Stimulated activated naive CD4-positive, alpha-beta T cell (primary cell): ENCODE measurements at places on chromosomes 5 and 9.

DNA sequence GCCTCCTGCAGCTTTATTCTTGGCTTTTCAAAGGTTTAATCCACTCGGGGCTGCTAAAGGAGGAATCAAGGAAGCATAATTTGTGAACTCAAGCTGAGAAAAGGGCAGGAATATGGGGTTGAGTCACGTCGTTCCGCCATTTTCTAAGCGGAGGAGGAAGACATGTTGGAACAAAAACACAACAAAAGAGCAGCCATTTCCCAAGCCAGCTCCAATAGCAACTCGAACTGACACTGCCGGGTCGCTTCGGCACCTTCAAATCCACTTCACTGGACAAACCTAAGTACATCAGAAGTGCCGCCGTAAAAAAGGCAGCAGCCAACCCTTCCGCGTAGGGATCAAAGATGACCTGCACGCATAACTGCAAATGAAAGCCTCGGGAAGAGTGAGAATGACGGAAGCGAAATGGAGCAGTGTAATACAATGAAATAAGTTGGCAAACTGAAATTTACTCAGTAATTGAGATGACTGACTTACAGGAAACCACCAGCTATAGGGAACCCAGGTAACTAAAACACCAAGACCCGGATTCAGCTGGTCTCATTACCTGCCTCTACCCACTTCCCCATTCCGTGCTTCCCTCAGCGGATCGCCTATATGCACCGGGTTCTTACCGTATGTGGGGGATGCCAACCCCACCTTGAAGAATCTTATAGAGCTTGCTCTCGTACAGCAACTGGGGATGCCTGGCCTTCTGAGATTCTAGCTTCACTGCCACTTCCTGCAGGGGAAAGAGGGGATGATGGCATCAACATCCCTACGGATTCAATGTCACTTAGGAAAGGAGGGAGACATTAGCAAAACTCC, 1.6 kb downstream of the CSNK1A1 start:
- peak; percentile 12 for DNase-seq

DNA sequence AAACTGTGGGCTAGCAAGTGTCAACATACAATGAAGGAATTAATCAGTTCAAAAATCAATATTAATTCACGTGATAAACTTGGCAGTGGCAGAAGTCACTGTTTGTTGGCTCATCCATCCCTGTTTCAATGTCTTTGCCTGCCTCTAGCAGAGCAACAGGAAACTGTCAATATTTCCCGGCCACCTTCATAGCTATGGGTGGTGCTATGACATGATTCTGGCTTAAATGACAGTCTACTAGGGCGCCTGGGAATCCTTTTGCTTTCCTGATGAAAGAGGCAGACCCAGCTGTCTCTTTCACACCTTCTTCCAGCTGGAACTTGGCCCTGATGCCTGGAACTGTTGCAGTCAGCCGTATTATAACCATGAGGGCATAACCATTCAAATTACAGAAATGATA, 72.1 kb upstream of the DNAH5 start:
- no peak for DNase-seq

DNA sequence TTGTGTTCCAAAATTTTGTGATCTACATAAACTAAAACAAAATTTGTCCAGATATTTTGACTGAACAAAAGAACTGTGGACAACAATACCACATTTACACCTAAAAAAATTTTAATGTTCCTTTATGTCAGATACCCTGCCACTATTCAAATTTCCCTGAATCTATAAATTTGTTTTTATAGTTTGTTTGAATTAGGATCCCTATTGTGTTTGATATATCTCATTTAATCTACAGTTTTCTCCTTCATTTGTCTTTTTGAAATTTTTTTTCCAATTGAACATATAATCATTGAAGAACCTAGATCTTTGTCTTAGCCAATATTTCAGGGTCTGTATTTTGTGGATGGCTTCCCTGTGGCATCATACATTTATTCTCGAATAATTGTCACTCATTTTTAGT, 5.7 kb downstream of the AGGF1 start:
- DNase-seq = no peak

DNA sequence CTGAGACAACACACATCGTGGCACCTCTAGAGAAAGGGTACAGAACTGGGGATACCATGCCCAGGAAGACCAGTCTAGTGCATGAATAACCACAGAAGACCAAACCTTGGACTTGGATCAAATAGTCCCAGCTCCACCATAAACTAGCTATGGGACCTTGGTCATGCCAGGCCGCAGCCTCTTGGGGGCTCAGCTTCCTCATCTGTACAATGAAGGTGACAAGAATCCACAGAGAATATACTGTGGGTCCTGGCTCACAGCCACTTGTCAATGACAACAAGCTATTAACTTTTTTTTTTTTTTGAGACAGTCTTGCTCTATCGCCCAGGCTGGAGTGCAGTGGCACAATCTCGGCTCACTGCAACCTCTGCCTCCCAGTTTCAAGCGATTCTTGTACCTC, 3.9 kb downstream of the KYAT1 start:
- DNase-seq = no peak

DNA sequence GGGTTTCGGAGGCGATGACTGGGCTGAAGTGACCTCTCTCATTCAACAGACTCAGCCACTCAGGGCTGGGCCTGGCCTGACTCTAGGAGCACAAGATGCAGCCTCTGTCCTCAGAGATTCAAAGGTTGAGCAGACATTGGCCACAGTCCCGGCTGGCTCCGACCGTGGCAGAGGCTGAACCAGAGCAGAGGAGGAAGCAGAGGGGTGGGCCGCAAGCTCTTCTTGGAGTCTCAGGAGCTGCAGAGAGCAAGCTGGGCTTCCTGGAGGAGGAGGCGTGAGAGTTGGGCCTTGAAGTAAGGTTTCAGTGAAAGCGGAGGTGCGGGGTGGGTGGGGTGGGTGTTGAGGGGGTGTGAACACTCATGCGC, 37.6 kb downstream of the ALG2 start:
- no peak for DNase-seq

GRCh38 chr5:104650313-104651055, 1087.9 kb upstream of the NUDT12 start:
- DNase-seq = no peak

- DNase-seq = no peak
Observed at GRCh38 chr9:99852617-99853016, 30.9 kb downstream of the NR4A3 start.

- DNase-seq = no peak
Observed at GRCh38 chr5:34676416-34676815, 20.3 kb downstream of the RAI14 start.

GRCh38 chr9:112377684-112378327, 2.1 kb upstream of the HSDL2 start:
- no peak for DNase-seq

DNA sequence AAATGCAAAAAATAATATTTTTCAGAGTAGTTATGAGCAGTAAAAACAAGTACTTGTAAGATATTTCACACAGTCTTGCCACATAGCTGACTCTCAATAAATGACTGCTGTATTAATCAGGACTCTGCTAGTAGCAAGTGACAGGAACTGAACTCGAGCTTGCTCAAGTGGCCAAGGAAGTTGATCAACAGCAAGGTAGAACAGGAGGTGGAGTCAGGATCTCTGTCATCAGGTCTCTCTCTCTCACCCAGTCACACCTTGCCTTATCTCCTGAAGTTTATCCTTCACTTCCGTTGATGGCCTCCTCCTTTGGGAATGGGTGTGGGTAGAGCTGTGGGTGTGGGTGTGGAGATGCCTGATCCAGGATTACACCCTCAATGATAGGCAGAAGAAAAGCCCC, 107.0 kb downstream of the GPBP1 start:
- no peak for DNase-seq

DNA sequence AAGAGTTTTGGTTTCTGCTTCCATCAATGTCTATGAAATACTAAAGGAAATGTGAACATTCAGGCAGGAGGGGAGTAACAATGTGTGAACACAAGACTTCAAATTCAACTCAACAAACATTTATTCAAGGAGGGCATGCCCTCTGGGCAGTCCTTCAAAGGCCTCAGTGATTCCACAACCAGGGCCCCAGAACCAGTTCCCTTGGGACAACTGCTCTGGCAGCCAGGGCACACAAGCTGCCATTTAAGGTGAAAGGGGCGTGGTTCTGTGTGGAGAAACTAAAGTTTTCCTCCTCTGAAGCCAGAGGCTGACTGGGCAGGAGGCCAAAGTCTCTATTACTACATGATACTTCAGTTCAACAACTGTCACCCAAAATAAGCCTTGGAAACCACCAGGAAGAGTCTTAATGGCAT, 3.2 kb downstream of the RBM18 start:
- DNase-seq = no peak

DNA sequence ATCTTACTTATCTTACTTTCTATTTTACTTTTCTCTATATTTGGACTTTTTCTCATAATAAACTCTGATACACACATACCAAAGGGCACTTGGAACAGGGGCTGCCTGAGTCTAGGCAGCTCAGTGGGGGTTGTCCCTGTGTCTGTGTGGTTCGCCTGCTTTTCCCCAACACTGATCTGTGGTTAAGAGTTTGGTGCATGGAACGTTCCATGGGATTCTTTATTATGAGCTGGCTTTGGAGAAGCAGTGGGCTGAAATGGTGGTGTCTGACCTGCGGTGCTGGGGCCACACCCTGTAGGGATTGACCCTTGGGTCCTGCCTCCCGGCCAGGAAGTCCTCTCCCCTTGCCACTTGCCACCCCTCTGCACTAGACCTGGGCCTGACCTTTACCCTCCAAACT, 47.4 kb downstream of the ANKRD33B start:
- no peak for DNase-seq

GRCh38 chr5:107815109-107815508, 144.4 kb upstream of the EFNA5 start:
- DNase-seq = no peak

DNA sequence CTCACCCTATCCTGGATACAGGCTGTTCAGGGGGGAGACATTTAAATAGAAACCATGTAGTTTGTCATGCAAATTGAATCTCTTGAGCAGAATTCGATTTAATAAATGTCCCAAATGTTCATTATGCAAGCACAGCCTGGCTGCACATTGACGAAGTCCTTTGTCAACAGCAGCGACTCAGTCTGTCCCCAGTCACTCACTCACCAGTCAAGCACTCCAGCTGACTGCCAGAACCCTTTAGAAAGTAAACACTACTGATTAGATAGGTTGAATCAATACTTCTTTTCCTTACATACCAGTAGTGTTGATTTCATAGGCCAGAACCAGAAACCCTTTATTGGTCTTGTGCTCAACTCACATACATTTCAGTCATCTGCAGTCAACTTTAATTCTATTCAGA, 27.5 kb downstream of the CDH6 start:
- DNase-seq = no peak

- DNase-seq = no peak
Observed at GRCh38 chr9:77597057-77597456, 51.1 kb downstream of the GNA14 start.

DNA sequence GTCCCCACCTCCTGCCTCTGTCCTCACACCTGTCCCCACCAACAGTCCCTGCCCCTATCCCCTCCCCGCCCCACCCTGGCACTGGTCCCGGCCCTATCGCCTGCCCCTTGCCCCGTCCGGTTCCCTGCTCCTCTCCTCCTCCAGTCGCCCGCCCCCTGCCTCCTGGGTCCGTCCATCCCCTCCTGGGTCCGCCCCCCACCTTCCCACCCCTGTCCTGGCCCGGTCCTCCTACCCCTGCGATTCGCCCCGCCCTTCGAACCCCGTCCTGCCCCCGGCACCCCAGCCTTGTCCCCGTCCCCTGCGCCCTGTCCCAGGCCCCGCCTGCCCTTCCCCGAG, 372 bp downstream of the EDF1 start:
- no peak for DNase-seq

GRCh38 chr5:135304352-135305221, 94.4 kb downstream of the MACROH2A1 start:
- no peak for DNase-seq

DNA sequence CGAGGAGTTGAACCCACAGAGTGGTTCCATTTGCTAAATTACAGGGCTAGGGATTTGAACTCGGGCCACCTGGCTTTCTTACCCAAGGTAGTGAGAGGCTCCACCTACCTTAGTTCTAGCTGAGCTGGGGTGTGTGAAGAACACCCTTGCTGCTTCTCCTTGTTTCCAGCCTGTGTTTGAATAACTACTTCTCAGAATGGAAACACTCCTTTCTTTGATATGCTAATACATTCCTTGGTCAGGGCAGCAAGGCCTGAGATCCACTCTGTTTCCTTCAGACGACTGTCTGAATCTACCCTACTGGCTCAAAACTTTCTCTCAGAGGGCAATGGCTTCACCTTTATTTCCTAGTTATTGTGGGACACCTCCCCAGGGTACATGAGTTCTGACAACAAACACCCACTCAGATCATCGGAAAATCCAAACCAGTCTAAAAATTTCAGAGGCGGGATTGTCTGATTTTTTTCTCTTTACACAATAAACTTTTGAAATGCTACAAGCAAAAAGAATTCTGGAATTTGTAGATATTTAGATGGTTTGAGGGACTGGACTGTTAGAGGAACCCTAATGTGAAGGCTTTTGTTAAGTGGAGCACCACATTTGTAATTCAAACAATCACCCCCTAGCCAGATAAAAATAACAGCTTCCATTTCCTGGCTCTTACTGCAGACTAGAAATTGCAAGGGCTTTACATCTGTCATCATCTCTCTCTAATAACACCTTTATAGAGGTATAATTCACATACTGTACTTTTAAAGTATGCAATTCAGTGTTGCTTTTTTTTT, 4.0 kb upstream of the ATP6V1G1 start:
- no peak for DNase-seq

GRCh38 chr5:75053304-75054133, 1.2 kb upstream of the GCNT4 start:
- DNase-seq = peak; percentile 77

GRCh38 chr9:36126016-36126730, 10.4 kb upstream of the GLIPR2 start:
- DNase-seq = no peak

DNA sequence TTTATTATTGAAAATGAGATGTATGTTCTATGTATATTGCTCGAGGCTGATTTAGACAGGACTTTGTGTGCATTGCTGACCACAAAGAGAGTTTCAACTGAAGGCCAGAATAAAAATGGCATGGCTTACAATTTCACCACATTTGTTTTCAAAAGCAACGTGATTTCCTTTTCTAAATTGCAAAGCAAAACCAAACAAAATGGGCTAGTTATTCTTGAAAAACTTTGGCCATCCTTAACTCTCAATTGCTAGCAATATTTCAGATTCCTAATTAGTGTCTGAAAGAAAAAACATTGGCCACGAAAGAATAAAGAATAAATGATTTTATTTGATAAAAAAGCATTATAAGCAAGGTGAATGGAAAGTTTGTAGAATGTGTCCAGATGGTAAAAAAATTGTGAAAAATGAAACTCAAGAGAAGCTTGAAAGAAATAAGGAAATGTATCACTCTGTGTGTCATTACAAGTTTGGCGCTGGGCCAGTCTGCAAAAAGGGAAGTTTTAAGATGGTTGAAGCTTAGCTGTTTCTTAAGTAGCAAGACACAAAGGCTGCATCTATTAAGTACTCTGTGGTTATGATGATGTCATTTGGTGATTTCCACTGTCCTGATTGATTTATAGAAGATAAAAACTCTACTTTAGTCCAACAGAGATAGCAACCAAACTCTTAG, 89.2 kb upstream of the PRLR start:
- DNase-seq = no peak
